ENCODE measurements at places on chromosomes 1 and 21.

DNA sequence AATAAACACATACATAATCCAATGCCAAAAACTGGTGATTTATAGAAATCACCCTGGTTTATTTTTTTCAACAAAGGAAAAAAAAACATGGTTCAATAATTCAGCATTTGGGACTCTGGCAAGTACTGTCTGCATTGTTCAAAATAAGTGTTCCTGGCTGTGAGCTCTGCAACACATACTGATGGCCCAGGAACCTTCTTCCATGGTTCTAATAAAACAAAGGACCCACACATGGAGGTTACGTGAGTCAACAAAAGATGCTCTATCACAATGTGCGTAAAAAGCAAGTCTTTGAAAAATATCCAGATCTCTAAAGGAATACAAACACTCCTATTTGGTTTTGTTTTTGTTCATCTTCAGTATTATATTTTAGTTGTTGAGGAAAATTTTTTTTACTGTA is 37.9 kb upstream of the C1orf198 start:
- no peak for DNase-seq

GRCh38 chr1:95086949-95087533 is 14.3 kb upstream of the ALG14 start:
- DNase-seq: no peak

DNA sequence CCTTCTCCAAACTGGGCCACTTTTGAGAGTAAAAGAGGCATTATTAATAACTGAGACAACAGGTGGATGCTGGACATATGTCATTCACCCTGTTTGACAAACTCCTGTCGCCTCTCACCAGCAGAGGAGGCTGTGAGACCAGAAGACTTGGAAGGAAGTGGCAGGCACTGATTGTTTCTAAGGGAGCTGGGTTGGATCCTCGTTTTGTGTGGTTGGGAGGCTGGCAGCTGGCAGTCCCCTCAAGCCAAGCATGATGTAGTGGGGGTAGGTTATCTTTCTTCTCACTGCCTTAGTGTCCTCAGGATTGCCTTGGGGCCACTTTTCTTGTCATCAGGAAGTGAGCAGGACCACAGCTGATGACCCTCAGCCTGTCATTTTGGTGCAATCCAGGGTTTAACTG is 86.5 kb upstream of the KCNJ15 start:
- DNase-seq: no peak

DNA sequence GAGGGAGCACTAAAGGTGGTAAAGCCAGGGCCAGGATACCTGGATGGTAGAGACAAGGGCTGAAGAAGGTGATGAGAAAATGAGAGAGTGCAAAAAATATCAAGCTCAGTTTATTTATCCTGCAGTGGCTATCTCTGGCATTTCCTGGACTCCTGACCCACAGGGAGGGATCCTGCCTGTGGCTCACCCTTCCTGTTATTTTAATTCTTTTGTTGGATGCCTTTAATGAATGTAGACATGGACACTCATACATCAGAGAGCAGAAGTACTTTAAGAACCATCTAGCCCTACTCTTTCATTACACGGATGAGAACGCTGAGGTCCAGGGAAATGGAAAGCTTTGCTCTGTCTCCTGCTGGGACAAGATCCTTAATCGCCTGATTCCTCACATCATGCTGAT is 20.6 kb downstream of the JUN start:
- DNase-seq: no peak

GRCh38 chr1:192700834-192701271 is 64.9 kb downstream of the RGS13 start:
- no peak for DNase-seq

DNA sequence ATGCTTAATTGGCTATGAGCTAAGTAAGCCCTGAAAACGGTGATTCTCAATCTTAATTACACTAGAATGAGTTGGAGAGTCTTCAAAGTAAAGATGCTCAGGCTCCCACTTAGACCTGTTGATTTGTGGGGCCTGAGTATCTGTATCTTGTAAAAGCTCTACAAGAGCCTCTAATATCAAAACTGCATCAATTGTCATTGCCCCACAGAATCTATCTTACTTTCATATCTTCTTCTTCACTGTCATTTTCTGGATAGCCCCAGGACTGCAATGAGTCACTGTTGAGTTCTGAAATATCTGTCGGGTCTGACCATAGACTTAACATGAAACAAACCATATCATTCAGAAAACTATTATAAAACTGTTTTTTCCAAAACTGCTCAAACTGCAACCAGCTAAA is 102.8 kb upstream of the SERTAD4 start:
- no peak for DNase-seq

DNA sequence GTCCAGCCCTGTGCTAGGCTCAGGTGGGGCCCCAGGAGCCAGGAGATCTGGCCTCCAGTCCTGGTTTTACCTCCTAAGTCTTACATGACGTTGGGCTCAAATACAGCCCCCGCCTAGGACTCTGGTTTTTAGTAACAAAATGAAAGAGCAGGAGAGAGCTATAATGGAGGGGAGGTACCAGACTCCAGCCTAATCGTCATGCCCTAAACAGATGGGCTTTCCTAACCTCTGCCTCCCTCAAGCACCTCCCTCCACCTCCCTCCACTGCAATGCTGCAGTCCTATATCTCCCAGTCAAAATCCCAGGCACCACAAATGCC is 28.6 kb downstream of the TTC39A start:
- DNase-seq: no peak

DNA sequence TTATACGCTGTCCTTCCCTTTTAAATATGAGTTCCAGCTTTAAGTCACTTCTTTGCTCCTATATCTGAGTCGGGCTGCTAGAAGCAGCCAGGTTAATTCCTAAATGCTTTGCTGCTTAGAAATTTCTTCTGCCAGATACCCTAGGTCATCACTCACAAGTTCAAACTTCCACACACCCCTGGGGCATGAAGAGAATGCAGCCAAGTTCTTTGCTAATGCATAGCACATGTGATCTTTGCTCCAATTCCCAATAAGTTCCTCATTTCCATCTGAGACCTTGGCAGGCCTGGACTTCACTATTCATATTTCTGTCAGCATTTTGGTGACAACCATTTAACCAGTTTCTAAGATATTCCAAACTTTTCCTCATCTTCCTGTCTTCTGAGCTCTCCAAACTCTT is 14.5 kb upstream of the APP start:
- DNase-seq: no peak

- DNase-seq: no peak
These were observed 17.2 kb upstream of the NCF2 start for GRCh38 chr1:183607322-183607980.

- DNase-seq: no peak
These were observed 45.8 kb upstream of the C1orf21 start for GRCh38 chr1:184340984-184341383.

- no peak for DNase-seq
These were observed 6.1 kb downstream of the C1orf159 start for GRCh38 chr1:1109743-1110142.

- no peak for DNase-seq
These were observed 33.3 kb downstream of the FBXO2 start for GRCh38 chr1:11620924-11621323.

DNA sequence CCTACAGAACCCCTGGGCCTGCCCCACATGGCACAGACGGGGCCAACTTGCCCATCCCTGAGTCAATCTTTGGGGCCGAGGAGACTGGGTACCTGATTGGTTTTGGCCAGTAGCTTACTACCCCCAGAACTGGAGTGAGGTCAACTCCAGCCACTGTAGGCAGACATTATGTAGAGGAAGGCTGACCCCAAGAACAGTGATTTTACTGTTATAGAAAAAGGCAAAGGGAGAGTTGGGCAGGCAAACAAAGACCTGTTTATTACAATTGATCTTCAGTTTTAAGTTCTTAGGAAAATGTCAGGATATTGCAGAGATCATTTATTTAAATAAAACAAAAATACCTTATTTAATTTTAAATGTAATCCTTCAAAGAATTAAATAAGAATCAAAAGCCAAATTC is 653.8 kb downstream of the NPHP4 start:
- no peak for DNase-seq

DNA sequence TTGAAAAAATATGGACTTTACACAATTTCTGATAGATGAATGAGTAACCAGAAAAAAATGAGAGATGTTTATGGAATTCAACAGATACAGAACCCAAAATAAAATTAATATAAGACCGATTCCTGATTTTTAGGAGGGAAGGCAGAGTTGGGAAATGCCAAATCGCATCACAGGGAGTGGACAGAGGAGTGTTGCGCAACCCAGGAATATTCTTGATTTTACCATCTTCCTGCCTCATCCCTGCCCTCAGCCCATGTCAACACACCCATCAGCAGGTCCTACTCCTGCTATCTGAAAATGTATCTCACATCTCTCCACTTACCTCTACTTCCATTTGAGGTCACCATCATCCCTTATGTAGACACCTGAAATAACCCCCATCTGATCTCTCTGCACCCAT is 221.0 kb downstream of the DSCAM start:
- DNase-seq: no peak

- DNase-seq: no peak
These were observed 58.1 kb downstream of the SSBP3 start for GRCh38 chr1:54347955-54348699.

DNA sequence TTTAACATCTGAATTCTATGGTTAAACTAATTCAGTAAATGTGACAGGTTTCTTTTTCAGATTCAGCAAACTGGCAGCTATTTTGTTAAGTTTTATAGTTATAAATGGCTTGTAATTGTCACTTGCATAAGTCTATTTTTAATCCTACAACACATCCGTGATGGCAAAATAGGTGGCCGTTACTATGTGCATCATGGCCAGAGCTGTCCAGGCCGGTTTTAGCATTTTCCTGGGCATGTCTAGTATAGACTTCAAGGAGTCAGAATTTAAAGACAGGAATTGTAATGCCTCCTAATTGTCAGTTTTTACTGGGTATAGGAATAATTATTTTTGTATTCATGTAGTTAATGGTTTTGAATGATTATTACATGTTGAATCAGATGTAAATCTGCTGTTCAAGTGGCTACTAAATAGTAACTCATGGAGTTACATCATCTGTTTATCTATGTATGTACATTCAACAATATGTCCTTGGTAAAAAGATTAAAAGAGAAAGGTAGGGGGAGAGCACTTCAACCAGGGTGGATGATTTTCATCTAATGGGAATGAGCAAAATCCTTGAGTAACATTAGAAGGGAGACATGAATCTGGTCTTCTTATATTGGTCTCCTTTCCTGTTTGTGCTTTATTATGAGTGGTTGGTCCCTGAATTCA is 3.2 kb upstream of the B3GALT2 start:
- DNase-seq: no peak

DNA sequence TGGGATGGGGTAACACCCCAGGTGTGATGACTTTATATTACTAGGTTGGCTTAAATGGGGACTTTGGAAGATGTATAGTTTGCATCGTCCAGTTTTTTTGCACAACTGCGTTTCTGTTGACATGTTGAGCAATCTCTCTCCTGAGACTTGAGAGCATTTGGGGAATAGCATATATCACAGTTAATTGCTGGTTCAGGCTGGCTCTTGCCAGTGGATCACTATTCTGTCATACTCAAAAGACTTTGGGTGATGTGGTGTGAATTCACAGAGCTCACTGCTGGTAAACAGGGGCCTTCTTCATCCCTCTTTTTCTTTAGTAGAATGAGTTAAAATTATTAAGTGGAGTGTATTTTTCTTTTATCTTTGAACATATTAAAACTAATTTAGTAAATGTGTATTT is 44.3 kb downstream of the LHX9 start:
- no peak for DNase-seq

GRCh38 chr1:51555866-51556619 is 37.0 kb upstream of the EPS15 start:
- no peak for DNase-seq

- no peak for DNase-seq
These were observed 54.7 kb upstream of the GREM2 start for GRCh38 chr1:240666568-240667198.

DNA sequence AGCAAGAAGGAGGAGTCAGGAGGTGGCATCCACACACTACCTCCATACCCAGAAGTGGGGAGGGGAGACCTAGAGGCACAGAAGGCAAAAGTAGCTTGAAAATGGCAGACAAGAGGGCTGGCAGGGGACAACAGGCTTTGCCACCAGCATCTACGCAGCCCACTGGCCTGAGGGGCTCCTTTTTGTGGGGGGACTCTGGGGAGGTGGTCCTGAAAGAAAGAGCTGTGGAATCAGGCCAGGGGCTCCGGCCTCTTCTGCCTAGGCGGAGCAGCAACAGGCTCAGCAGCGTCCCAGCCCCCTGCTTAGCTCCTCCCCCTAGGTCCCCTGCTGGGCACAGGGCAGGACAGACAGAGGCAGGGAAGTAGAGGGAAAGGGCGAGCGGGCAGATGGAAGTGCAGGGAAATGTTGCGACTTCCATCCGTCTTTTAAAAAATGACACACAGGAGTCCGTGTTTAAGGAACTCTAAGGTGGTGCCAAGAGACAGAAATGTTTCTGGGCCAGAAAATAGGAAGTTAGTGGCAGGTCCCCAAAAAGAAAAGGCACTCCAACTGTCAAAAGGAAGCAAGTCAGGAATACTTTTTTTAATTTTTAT is 10.0 kb upstream of the LEFTY2 start:
- no peak for DNase-seq

- DNase-seq: no peak
These were observed 2.8 kb upstream of the TSEN15 start for GRCh38 chr1:184048561-184049240.

GRCh38 chr1:230220478-230220877 is 153.4 kb downstream of the GALNT2 start:
- DNase-seq: no peak

DNA sequence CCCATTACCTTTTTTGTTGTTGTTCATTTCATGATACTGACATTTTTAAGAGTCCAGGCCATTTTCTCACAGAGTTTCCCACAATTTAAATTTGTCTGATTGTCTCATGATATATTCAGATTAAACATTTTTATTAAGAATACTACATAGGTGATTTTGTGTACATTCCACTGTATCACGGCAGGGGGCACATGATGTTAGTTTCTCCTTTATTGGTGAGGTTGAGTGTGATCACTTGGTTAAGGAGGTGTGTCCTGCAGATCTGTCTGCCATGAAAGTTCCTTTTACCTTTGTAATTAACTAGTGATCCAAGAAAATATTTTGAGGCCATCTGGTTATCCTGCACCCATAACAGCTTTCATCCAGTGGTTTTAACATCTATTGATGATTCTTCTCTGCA is 11.8 kb downstream of the RTCA start:
- peak; percentile 9 for DNase-seq

All from stimulated activated CD4-positive, alpha-beta T cell treated with anti-CD3 and anti-CD28 coated beads, Interleukin-2, amount 100 ng/mL, for 24 hours (primary cell).